Activated T-cell treated with anti-CD3 and anti-CD28 coated beads, Interleukin-2, amount 50 U/mL, for 48 hours (primary cell): ENCODE measurements at places on chromosomes 12 and 14.

- no peak for DNase-seq
Observed at GRCh38 chr14:38038171-38038570, 169.5 kb upstream of the SSTR1 start.

GRCh38 chr14:64713677-64714076, 9.5 kb downstream of the PLEKHG3 start:
- no peak for DNase-seq

DNA sequence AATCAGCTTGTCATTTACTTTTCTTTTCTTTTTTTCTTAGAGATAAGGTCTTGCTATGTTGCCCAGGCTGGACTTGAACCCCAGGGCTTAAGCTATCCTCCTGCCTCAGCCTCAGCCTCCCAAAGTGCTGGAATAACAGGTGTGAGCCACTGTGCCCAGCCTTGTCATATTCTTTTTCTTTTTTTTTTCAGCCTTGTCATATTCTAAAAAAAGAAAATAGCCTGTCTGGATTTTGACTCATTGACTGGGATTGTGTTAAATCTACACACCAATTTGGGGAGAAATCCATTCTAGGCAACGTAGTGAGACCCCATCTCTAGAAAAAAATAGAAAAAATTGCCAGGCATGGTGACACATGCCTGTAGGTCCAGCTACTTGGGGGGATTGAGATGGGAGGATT, 24.1 kb downstream of the ATP5MC2 start:
- DNase-seq = no peak

GRCh38 chr14:68712703-68713370, 80.0 kb downstream of the ZFP36L1 start:
- DNase-seq = no peak

GRCh38 chr14:102513899-102514772, 4.6 kb upstream of the ANKRD9 start:
- DNase-seq = no peak

GRCh38 chr12:121724925-121725324, 12.4 kb downstream of the TMEM120B start:
- DNase-seq = no peak

GRCh38 chr14:51929166-51929565, 60.2 kb upstream of the RTRAF start:
- DNase-seq = no peak

- DNase-seq = peak; percentile 51
Observed at GRCh38 chr14:36271939-36272907, 48.2 kb downstream of the MBIP start.

GRCh38 chr14:54597795-54598443, 31.0 kb downstream of the SAMD4A start:
- no peak for DNase-seq

DNA sequence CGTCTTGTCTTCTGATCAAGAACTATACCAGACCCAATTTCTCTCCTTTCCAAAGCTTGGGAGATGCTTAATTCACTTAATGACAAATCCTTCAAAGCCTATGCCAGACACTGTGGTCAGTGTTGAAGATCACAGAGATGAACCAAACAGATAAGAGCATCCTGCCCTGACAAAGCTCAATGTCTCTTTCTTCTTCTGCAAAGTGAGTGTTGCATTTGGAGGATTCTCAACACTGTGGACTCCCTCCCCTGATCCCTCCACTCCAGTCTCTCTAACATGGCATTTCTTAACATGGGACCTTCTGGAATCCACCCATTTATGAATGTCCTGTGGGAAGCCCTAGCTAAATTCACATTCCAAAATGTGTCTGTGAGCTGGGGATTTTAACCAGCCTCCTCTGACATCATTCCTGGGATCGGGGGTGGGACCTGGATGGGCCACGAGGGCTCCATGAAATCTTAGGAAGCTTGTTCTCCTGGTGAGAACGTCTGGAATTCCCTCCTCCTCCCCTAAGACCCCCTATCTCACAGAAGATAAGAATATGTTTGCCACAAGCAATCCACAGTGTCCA, 20.3 kb downstream of the SYNE3 start:
- no peak for DNase-seq

- peak; percentile 64 for DNase-seq
Observed at GRCh38 chr12:118307069-118307954, 65.4 kb downstream of the TAOK3 start.

- peak; percentile 79 for DNase-seq
Observed at GRCh38 chr14:20530771-20531571, 25.6 kb downstream of the RNASE10 start.

DNA sequence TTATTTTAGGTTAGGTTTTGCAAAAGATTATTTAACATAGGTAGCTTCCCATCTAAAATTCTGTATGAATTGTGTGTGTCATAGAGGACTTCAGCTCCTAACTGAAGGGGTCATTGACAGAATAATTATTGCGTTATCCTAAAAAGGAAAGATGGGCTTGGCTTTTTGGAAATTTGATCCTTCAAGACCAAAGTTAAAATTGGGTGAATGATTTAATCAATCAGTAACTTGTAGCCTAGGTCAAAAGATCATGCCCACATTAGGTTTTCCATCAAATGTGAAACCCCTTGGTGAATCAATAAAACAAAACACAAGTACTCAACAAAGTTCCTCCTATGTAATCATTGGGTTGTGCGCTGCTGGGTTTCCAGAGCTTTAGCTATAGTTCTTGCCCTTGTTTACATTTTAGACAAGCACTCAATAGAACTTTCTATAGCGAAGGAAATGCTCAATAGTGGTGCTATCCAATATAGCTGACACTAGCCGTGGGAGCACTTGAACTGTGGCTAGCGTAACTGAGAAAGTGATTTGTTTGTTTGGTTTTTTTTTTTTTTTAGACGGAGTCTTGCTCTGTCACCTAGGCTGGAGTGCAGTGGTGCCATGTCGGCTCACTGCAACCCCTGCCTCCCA, 37.6 kb upstream of the ARHGAP5 start:
- no peak for DNase-seq

DNA sequence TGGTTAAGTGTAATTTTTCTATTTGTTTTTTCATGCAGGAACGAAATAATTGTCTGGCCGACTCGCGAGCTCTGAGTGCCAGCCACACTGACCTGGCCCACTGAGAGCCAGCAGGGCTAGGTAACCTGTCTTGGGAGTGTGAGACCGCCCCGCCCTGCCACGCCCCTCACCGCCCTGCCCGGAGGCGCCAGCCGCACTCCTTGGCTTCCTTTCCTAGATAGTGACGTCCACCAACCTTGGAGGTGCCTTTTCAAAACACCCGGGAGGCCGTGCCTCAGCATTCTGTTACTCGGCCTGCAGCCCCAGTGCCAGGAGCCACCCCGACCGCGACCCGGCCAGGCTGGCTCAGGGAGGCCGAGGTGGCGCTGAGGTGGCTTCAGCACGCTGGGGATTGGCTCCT, 21.7 kb downstream of the XRCC3 start:
- DNase-seq = no peak
